ENCODE measurements at places on chromosomes 11 and 22.

DNA sequence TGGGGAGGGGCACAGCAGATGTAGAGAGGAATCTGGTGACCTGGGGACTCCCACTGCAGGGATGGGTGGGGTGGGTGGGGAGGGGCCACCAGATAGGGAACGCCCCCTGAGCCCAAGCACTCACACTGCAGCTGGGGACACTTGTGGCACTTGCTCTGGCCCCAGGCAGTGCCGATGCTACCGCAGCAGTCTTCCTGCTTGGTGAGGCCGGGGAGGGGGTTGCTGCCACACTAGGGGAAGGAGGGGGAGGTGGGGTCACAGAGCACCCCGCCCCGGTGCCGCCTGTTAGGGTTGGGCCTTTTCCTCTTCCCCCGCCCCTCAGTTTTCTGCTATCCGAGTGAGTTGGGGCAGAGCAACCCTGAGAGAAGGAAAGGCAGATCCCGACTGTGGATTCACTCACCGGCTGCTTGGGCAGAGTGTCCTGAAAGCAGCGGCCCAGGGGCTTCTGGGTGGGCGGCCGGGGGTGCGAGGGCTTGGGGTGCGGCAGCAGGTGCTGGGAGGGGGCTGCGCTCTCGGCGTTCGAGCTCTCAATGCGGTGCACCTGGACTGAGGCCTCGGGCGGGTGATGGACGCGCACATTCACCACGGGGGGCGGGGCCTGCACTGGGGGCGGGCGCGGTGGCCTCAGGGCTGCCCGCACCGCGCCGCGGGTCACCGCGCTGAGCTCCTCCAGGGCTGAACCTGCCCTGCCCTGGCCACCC is 4.7 kb downstream of the LTBP3 start:
- DNase-seq = peak; percentile 87

GRCh38 chr11:113877670-113878055 is 2.3 kb upstream of the USP28 start:
- DNase-seq = no peak

DNA sequence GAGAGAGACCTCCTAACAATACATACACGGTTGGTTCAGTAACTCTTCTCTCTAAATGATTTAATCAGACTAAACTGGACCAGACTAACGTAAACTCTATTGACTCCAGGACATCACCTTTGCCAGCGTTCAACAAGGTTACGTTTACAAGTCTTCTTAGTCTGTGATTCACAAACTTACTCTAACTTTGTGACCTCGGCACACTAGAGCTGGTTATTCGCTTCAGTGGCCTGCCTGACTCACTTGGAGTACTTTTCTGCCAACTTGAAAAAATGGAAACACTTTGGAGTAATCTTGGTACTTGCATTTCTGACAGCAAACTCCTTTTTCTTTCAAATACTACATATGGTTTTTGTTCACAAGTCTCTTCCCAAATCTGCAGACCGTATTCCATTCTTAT is 26.2 kb downstream of the MTMR2 start:
- DNase-seq = no peak

- no peak for DNase-seq
Measured at GRCh38 chr22:48745842-48746788, 1081.6 kb downstream of the BRD1 start.

Data from CD4-positive, alpha-beta T cell treated with Interleukin-15 for 1 hour (primary cell).